Ascending aorta (tissue), 2 donors: ENCODE measurements at places on chromosomes 4 and X.

GRCh38 chr4:66219401-66219800 is 549.1 kb upstream of the EPHA5 start:
- DNase-seq, result no peak

DNA sequence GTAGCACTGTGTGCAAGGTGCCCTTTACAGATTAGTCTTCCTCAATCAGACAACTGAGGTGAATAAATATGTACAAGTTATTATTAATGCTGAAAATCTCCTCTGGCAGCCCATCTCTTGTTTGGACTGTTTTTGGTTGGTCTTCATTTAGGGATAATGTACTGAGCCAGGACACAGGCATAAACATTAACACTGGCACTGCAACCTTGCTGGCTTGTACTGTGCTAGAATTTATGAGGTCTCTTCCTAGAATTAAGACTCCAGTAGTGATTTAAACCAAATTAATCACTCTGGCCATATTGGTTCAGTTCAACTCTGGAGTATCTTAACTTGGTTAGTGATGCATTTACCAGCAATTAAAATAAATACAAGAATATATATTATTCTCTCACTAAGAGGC is 244.7 kb upstream of the GK2 start:
- DNase-seq, result no peak

- no peak for DNase-seq
Observed at GRCh38 chr4:57131849-57132742, 21.9 kb upstream of the IGFBP7 start.

DNA sequence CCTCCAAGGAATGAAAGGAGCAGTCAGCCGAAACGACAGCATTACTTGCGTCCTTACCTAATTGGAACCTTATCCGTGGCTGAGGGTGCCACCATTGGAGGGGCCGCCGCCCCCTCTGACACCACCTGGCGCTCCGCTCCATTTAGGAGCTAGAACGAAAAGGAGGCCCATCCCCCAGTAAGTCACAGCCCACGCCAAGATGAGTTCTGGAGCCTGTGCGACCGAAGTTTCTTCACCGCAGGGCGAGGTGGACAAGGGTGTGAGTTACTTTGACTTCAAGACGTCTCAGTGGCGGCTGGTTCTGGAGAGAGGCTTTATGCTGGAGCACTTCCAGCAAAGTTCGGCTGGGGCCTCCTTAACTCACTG is 729 bp upstream of the IRF2 start:
- peak; percentile 82 for DNase-seq

GRCh38 chr4:144611850-144612249 is 34.1 kb upstream of the HHIP start:
- no peak for DNase-seq

DNA sequence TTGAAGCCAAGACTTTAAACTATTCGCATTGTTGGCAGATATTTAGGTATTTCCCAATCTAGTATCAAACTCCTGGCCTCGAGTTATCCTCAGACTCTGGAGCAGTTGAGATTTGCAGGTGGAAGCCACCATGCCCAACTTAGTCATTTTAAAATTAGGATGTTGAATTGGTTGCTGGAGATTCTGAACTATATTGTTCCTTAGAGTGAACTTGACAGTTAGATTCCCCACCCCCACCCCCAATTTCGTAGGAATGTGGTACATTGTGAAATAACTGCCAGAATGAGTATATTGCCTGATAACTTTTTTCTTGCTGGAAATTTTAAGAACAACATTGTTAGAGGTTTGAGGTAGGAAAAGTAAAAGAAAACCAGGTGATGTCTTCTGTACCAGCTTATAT is 2.3 kb downstream of the NOCT start:
- no peak for DNase-seq

GRCh38 chr4:159280442-159281172 is 177.7 kb downstream of the RAPGEF2 start:
- no peak for DNase-seq

DNA sequence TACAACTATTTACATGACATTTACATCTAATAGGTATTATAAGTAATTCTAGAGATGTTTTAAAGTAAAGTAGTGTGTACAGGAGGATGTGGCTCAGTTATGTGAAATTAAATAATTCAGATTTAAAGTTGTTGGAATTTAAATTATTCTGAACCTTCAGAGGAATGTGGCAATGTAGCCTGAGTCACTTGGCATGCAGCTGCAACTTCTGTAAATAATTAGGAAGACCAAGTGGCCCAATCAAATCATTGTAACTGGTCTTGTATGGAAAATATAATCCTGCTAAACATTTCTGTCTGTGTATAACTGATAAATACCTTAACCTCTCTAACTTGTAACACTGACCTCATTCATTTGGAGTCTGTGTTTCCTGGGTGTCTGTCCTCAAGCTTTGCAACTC is 828.9 kb downstream of the GLUD2 start:
- no peak for DNase-seq

- peak; percentile 71 for DNase-seq
Observed at GRCh38 chr4:121070696-121071639, 1.4 kb downstream of the NDNF start.

DNA sequence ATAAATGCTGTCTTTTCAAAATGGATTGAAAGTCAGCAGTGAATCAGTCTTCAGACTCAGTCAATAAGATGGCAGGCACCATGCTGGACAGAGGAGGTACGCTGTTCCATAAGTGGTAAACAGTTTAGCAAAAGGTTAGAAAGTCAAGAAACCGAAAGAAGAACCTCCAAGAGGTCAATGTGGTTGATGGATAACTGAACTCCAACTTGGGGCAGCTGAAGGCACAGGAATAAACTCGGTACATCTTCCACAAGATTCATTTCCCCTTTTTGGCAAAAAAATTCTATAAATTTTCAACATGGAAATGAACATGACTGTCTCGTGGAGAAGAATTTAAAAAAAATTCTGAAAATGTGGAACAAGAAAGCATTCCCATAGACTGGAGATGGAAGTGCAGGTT is 18.4 kb upstream of the SEL1L3 start:
- no peak for DNase-seq

- DNase-seq, result no peak
Observed at GRCh38 chrX:120625371-120625770, 4.5 kb downstream of the C1GALT1C1 start.
